ENCODE measurements at places on chromosomes 2 and 18.

- no peak for DNase-seq
These were observed 8.3 kb upstream of the CASP10 start for GRCh38 chr2:201174687-201175086.

GRCh38 chr18:28189400-28190239 lies 12.7 kb upstream of the CDH2 start:
- DNase-seq, result no peak

GRCh38 chr18:27769152-27769551 lies 407.8 kb downstream of the CDH2 start:
- DNase-seq, result no peak

- DNase-seq, result no peak
These were observed 119.9 kb upstream of the SALL3 start for GRCh38 chr18:78859686-78860085.

GRCh38 chr18:57441071-57441794 lies 6.1 kb downstream of the ONECUT2 start:
- DNase-seq, result no peak

DNA sequence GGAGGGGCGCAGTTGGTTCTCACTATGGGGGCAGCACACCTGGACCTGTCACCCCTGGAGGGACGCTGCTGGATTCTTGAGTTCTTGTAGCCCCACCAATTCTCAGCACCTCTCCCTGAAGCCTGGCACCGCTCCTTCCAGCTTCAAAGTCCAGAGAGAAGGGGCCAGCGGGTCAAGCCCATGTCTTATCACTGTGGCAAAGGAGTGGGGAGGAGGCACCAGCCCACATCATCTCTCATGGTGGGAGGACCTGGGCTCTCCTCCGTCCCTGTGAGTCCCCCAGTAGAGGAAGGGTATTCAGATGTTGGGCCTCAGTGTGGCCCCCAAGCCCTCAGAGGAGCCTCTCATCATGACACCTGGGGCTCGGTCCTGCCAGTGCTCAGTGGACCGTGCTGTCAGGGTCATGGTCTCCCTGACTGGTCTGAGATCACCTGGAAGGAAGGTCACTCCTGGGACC lies 67.4 kb downstream of the HS1BP3 start:
- DNase-seq, result no peak

DNA sequence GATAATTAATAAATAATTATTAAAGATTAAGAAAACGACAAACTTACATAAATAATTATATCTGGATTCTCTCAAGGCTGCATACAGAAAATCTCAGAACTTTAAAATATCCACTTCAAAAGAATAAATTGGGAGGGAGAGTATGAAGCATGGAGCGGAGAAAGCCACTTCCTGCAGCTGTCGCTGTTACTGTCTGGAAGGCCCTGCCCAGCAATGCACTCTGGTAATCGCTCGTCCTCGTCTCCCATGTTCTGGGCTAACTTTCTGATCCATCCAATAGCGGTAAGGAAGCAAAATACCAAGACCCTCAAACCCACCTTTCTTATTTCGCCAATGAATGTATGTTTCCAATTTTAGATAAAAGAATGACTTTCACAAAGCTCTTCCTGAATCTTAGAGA lies 26.7 kb downstream of the CYRIA start:
- DNase-seq, result no peak

- DNase-seq, result no peak
These were observed 59.1 kb downstream of the ARL4C start for GRCh38 chr2:234437642-234438304.

DNA sequence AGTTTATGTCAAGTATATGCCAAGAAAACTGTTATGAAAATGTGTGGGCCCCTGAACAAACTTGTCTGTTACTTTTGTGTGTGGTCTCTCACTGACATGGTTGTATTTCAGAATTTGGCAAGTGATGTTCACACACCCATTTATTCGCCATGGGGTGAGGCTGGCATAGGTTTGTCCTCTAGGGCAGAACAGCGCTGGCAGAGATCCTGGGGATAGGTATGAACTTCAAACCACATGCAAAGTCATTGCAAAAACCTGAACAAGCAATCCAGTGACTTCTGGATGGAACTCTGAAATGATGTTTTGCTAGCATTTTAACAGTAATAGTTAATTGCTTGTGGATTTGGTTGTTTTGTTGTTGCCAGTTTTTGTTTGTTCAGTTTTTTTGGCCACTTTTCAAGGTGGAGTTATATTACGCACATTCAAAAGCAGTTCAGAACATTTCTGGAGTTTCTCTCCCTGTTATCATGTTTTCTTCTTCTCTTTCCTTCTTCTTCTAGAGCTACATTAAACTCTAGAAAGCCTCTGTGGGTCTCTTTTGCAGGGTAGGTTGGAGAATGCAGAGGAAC lies 78.5 kb downstream of the MDH1 start:
- no peak for DNase-seq

- DNase-seq, result no peak
These were observed 286.2 kb upstream of the SALL3 start for GRCh38 chr18:78693429-78693828.

DNA sequence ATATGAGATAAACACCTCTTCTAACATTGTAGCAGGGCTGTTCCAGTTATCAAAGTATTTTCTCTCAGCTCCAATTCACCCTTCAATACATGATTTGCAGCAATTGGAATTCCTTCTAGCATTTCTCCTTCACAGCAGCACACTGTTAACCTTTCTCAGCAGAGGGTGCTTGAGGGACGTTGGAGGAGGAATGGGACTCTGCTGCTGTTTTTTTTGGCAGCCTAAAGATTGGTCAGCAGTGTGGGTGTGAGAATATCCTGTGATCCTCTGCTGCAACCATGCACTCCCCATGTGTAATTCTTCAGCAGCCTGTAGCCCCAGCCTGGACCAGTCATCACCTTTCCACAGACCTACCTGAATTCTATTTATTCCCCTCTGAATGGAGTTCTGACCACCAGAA lies 1708.9 kb upstream of the CELF4 start:
- no peak for DNase-seq

GRCh38 chr2:121648206-121649148 lies 785 bp downstream of the CLASP1 start:
- no peak for DNase-seq

DNA sequence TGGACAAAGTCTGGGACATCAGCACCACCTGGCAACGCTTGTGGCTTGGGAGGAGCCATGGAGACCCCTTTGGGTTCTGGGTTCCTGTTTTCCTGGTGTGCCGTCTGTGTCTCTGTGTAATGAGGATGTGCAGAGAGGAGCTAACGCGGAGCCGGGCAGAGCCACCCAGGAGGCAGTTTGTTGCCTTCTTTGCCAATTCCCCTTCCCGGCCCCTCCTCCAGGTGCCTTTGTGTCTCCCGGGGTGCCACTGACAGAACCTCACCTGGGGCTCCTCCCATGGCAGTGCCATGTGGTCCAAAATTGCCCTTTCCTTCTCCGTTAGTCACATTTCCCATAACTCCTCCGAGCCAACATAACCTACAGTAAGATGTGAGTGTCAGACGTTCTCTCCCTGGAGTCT lies 13.0 kb downstream of the POMC start:
- DNase-seq, result no peak

GRCh38 chr2:25632396-25632795 lies 41.0 kb downstream of the DTNB start:
- DNase-seq, result no peak

GRCh38 chr2:78734221-78734620 lies 291.3 kb upstream of the REG3G start:
- no peak for DNase-seq

- no peak for DNase-seq
These were observed 1.1 kb upstream of the NAPG start for GRCh38 chr18:10524507-10525370.

DNA sequence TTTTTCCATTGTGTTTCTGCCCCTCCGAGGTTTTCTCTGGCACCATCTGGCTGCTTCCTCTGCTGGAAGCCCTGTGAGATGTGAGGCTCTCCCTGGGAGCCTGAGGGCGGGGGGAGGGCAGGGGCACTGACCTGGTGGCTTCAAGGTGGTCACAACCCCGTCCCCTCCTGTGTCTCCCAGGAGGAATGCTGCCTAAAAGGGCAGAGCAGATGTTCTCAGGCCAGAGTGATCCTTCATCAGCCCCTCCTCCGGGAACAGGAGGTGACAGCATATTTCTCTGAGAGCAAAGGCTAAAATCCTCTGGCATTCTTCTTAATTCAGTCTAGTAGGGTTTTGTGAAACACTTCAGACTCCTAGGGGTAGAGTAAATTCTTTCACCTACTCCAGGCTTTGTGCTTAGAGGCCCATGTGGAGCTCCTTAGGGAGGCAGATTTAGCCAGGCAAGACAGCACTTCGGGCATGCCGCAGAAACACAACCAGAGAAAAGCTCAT lies 18.3 kb upstream of the GREB1 start:
- DNase-seq, result no peak

GRCh38 chr2:69007603-69008002 lies 5.4 kb upstream of the ANTXR1 start:
- no peak for DNase-seq

GRCh38 chr2:164671664-164672396 lies 50.5 kb upstream of the GRB14 start:
- no peak for DNase-seq

DNA sequence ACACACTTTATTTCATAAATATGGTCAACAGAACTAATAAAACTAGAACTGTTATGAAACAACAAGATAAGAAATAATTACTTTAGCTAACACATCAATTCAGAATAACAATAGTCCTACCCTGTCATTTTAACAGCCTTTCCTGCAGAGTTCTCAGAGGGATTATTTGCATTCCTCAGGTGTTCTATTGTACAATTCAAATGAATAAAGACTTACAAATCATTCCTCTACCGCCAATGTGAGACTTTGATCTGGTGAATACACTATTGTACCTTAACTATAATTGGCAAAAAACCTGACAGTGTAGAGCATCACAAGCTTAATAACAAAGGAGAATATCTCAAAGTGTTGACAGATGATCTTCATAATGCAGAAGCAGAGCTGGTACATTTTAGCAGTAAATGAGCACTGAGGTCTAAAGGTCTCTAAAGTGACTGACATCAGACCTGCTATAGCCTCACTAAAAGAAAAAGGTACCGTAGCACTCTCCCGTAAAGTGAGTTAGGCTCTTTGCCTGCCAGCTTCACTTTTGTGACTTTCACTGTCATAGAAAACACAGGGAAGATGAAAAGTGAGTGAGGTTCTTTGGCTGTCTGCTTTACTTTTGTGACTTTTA lies 118.8 kb upstream of the SP3 start:
- no peak for DNase-seq

- DNase-seq, result no peak
These were observed 638 bp downstream of the ST3GAL5 start for GRCh38 chr2:85888020-85888683.

DNA sequence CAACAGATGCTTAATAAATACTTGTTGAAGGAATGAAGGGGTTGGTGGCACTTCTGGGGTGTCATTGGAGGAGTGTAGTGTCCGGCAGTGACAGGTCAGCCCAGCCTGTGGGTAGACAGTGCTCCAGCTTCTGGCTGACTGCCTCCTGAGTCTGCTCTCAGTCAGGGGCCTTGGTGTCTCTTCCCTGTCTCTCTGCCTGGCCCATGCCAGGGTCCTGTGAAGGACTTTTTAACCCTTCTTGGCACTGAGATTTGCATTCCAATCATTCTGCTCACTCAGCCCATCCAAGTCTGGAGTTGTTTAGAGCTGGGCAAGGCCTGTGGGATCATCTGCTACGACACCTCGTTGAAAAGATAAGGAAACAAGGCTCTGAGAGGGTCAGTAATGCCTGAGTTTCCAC lies 1.4 kb upstream of the KCNK3 start:
- DNase-seq, result no peak

GRCh38 chr2:135803278-135803677 lies 33.7 kb downstream of the LCT start:
- DNase-seq, result no peak

GRCh38 chr2:162153608-162154224 lies 1.7 kb upstream of the GCG start:
- DNase-seq, result no peak

- DNase-seq, result no peak
These were observed 55.7 kb downstream of the PTPN2 start for GRCh38 chr18:12828116-12829051.

- DNase-seq, result no peak
These were observed 147.7 kb upstream of the DPP10 start for GRCh38 chr2:114294741-114295140.

- no peak for DNase-seq
These were observed 174.0 kb upstream of the CDH20 start for GRCh38 chr18:61159246-61159645.

DNA sequence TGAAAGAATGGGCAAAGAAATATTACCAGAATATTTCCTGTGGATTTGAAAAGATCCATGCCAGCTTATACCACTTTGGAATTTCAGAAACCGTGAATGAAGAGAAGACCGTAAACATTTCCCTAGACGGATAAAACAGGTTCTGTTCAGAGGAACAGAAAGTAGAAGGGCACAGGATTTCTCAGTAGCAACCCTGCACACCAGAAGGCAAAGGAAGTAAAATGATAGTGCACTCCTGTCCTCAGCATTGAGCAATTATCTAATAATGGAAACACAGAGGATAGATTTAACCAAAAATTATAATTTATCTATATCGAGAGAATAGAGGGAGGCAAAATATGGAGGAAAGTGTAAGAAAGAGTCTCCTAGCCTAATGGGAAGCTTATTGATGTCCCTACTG lies 87.0 kb upstream of the ITGA6 start:
- no peak for DNase-seq

- DNase-seq, result no peak
These were observed 26.7 kb downstream of the STARD6 start for GRCh38 chr18:54330768-54331548.

DNA sequence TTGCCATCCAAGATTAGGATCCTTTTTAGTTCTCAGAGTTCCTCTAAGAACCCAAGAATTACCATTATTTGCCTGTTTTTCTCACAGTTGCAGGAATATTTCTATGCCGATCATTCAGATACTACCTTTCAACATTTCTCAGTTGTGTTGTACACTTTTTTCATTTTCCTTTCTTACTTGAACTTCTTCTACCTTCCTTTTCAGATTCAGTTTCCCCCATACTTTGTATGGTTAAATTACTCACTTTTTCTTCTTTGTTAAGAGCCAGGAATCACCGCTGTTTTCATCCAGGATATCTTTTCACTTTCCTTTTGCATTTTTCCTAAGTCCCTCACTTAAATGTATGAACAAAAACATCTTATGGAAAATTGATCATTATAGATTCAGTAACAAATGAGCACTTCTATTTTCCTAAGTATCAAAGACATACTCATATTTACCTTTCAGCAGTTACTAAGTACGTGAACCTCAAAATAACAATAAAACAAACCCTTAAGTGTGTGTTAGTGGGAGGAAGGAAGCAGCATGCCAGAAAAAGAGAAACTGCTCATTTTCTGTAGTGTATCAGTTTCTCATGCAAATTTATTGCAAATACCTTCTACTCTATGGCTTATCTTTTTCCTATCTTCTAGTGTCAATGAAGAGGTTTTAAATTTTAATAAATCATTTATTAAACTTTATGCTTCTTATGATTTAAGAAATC lies 64.3 kb upstream of the STAT1 start:
- no peak for DNase-seq

- DNase-seq, result no peak
These were observed 835.0 kb upstream of the FANCL start for GRCh38 chr2:59076079-59076619.

Measured in D721Med (cell line).